ENCODE measurements at places on chromosomes 6 and 20.
A peak's percentile ranks its signal among the peaks of the same experiment; 100 is the strongest.

GRCh38 chr6:55011034-55011433 is 163.3 kb upstream of the HCRTR2 start:
- DNase-seq = no peak

DNA sequence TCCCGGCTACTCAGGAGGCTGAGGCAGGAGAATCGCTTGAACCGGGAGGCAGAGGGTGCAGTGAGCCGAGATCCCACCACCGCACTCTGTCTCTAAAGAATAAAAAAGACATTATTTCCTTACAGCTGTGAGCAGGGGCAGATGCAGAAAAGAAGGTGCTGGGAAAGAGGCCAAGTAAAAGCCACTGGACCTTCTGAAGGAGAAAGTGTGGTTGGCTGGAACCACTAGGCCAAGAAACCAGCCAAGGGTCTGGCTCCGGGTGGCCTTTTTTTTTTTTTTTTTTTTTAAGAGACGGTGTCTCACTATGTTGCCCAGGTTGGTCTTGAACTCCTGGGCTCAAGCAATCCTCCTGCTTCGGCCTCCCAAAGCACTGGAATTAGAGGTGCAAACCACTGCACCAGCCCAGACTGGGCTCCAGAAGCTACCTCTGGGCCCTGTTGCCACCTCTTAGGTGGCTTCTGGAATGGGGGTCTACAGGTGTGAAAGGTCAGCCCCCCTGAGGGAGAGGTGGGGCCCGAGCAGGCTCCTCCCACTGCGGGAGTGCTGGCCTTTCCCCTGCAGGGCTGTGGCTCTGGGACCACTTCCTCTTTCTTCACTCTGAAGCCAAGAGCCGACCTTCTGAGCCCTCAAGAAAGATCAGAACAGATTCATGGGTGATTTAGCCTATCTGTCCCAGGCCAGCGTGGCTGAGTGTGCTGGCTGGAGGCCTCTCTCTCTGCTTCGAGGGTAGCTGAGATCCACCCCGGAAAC is at the start of gene FGD2:
TSS of gene FGD2 (plus strand) at position 595 of the 750 bp plus-strand sequence. CDS start 163 bp downstream, outside the sequence.
- no peak for DNase-seq

- DNase-seq = no peak
Observed at GRCh38 chr6:94955156-94955555, 622.2 kb upstream of the MANEA start.

GRCh38 chr6:31214516-31214915 is 44.0 kb upstream of the POU5F1 start:
- DNase-seq = no peak

DNA sequence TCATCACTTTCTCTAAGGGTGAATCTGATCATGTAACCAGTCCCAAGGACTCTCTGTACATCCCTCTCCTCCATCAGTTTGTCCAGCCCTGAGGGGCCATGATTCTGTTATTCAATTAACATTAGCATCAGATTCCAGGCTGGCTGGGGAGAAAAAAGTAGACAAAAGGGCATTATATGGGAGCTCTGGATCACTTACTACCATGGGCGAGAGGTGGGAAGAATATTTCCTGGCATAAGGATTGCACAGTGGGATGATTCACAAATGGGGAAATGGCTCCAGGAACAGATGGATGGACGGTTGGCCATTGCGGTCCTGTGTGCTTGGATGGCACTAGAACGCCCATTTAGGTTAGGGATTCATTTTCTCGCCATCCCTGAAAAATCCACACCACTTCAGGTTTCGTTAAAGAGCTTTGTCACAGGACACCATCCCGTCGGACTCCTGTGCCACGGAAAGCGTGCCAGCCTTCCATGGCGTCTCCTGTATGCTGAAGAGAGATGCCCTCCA is 112.6 kb downstream of the THBS2 start:
- no peak for DNase-seq

- peak; percentile 11 for DNase-seq
Observed at GRCh38 chr6:37987018-37987417, 167.5 kb downstream of the ZFAND3 start.

- DNase-seq = no peak
Observed at GRCh38 chr20:37011147-37011546, 59.6 kb upstream of the SAMHD1 start.

GRCh38 chr6:52612336-52613054 is 35.6 kb upstream of the TRAM2 start:
- no peak for DNase-seq

DNA sequence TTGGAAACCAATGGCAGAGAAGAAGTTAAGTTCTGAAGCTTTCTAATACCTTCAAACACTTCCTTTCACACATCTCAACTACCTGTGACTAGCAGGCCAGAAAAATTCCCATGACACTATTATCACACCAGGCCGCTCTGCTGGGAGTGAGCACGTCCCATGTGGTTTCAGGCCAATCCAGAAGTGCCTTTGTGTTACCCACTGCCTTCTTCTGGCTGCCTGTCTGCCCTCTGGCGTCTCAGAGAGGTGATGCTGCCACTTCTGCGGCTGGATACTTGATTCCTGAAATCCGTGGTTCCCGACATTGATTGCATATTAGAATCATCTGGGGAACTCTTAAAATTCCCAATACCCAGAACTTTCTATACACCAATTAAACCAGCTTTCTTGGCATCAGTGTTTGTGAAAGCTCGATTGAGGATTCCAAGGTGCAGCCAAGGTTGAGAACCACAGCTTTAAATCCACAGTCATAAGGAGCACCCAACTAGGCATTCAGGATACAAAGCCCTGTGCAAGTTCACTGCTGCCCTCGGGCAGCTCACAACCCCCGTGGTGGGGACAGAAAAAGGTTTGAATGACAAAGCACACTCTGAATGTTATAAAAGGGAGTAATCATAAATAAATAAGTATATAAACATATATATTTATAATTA is 65.6 kb downstream of the STMND1 start:
- peak; percentile 65 for DNase-seq

- DNase-seq = no peak
Observed at GRCh38 chr6:12049165-12049564, 37.1 kb downstream of the HIVEP1 start.

DNA sequence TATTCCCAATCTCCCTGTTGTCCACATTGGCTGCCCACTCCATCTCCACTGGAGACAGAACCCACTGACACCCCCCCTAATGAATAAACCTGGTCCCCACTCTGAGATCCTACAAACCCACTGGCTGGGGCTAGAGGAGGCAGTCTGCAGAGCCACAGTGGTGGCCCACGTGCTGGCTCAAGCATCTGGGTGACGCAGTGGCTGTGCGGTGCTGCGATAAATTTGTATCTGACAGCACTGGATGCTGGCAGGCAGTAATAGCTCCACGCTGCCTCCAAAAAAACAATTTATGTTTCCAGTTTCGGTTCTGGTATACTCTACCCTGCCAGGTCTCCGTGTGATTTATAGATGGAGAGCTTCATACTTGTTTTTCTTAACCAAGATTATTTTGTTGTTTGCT is 87.1 kb upstream of the SYNDIG1 start:
- DNase-seq = no peak

- DNase-seq = no peak
Observed at GRCh38 chr6:90202156-90202555, 94.5 kb downstream of the BACH2 start.

DNA sequence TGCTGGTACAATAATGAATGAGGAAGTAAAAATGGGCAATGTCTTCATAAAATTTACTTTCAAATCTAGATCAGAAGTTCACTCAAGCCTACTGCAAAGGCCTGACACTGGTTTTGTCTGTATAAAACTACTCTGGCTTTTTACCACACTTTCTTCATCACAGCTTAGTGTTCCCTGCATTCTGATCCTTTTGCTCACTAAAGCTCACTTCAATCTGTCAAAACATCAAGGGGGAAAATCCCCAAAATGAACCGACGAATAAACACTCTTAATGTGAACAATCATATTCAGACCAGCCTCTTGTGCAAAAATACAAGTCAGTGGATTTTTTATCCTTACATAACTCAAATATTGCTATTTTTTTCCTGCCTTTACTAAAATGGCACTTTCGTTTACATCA is 98.5 kb downstream of the PRDM1 start:
- DNase-seq = no peak

DNA sequence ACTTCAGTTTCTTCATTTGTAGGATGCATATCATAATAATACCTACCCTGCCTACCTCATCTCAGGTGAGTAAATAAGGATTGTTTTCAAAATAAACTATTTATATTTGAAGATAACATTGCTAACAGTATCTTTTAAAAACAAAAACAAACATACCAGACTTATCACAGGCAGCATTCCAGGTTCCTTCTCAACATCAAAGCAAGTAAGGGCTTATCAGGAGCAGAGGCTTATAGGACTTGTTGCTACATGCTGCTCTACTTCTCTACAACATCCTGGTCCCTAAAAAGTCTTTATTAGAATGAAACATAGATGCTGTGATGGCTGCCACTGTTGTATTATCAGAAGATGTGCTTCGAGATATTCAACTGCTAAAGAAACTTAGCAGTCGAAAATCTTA is 149.2 kb upstream of the PRDM1 start:
- no peak for DNase-seq

DNA sequence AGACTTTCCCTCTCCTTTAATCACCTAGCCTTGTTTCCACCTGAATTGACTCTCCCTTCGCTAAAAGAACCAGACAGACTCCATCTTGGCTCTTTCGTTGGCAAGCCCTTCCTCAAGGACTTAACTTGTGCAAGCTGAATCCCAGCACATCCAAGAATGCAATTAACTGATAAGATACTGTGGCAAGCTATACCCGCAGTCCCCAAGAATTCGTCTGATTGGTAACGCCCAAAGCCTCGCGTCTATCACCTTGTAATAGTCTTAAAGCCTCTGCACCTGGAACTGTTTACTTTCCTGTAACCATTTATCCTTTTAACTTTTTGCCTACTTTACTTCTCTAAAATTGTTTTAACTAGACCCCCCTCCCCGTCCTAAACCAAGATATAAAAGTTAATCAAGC is 15.6 kb upstream of the MYCT1 start:
- DNase-seq = no peak

DNA sequence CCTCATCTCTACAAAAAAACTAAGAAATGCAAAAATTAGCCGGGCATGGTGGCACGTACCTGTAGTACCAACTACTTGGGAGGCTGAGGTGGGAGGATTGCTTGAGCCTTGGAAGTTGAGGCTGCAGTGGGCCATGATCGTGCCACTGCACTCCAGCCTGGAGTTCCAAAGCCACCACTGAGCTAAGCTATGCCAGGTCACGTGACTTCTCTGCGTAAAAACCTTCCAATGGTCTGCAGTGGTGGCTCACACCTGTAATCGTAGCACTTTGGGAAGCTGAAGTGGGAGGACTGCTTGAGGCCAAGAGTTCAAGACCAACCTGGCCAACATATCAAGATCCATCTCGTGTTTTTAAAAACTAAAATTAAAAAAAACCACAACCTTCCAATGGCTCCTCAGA is 1.7 kb downstream of the SF3B5 start:
- DNase-seq = no peak

DNA sequence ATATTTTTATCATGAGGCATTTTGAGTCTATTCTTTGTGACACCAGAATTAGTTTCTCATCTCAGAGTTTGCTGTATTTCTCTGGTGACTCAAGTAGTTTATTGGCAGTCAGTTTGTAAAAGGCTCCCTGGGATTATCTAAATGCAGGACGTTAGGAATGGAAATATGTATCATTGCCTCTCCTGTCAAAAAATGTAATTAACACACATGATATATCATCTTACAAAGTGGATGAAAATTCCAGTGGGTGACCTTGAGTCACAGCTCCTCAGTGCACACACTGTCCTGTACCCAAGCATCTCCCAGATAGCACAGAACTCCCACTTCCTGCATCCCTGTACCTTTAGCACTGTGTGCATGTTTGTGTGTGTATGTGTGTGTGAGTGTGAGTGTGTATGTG is 258.6 kb downstream of the LAMA2 start:
- DNase-seq = peak; percentile 3

GRCh38 chr6:54706844-54707605 is 139.5 kb upstream of the FAM83B start:
- DNase-seq = no peak

DNA sequence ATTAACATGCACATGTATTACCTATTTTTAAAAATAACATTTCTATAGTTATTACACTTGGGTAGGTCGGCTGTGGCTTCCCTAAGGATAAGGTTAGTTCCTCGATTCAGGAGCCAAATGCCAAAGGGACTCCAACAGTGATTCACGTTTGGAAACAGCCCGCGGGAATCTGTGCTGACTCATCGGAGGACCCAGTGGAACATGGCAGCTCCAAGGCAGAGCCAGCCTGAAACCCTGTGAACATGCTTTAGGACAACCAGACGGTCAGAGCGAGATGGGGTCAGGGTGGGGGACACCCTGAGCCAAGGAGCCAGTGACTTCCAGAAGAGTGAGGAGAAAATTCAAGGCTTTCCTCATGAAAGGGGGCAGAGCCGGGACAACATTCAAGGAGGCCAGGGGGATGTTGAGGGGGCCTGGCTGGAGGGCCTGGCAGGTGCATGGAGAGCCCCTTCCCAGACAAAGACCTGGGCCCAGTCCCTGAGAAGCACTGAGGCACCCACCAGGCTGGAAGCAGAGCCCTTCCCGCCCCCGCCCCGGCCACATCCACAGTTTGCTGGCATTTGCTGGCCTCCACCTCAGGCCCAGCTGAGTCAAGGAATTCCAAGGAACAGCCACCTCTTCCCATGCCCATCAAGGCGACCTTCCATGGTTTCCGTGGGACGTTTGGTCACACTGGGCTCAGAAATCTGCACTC is 133.2 kb downstream of the SNX5 start:
- peak; percentile 80 for DNase-seq

All from HTR-8/SVneo (cell line).